ENCODE measurements at places on chromosomes 7 and 10.

DNA sequence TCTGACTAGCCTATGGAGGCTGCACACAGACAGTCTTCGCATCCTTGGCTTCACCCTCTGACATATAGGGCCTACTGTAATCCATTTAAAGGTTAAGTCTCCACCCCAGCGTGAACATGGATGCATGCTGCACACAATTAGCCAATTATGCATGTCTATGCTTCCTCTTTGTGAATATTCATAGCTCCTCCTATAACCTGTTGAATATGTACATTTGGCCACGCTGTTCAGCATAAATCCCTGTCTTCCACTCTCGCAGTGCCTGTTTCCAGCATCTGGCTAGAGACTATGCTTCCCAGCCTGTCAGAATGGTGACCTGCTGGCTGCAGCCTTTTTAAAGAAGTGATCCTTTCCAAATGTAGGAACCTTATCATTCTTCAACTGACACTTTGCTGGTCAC is 106.7 kb downstream of the PRKAG2 start:
- no peak for DNase-seq

GRCh38 chr10:25294032-25294926 is 119.5 kb downstream of the GPR158 start:
- DNase-seq, result no peak

DNA sequence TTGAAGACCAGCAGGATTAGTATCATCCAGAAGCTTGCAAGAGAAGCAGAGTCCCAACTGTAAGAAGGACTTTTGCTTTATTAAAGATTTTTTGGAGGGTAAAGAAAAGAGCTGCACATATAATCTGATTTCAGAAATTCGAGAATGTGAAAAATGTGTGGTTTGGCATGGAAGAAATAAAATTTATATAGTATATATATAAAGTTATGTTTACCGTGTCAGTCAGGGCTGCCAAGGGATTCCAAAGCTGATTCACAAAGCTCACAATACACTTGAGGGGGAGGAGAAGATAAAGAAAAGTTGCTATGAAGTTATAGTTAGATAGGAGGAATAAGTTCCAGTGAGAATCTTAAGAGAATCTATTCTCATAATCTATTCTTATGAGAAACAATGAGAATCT is 231.8 kb upstream of the CACNA2D1 start:
- DNase-seq, result no peak

GRCh38 chr10:113522460-113522859 is 30.4 kb upstream of the HABP2 start:
- DNase-seq, result no peak

- DNase-seq, result no peak
Observed at GRCh38 chr7:101119876-101120275, 7.0 kb upstream of the SERPINE1 start.

- no peak for DNase-seq
Observed at GRCh38 chr10:24756283-24756682, 32.6 kb upstream of the ARHGAP21 start.

GRCh38 chr10:76080991-76081390 is 649.6 kb downstream of the LRMDA start:
- no peak for DNase-seq

DNA sequence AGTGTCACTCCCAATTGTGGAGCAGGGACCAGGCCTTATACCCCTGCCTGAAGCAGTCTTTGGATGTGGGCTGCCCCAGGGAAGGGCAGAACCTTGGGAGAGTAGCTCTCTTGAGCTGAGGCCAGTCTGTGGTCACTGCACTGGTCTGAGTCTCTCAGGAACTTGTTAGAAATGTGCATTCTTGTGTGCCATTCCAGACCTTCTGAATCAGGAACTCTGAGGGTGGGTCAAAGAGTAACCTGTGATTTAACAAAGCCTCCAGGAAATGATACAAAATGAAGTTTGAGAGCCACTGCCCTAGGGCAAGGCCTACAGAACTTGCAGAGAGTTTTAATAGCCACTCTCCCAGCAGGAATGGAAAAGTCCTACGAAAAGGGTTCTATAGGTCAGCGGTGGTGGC is 68.1 kb downstream of the LYZL1 start:
- DNase-seq, result no peak

All from SIG-M5 (cell line).